ENCODE measurements at places on chromosomes 7 and 10.

GRCh38 chr10:51651063-51651462 lies 48.3 kb downstream of the CSTF2T start:
- no peak for DNase-seq

DNA sequence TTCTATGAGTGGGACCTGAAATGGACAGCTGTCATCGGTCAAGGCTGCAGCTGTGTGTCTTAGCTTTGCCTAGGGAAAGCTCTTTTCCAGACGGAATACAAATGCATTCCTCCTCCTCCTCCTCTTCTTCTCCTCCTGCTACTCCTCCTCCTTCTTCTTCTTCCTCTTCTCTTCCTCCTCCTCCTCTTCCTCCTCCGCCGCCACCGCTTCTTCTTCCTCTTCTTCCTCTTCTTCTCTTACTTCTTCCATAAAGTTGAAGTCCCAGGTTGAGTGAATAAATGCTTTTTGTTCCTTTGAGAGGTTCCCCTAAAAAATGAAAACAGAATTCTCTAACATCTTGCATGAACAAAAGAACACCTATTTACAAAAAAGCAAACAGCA lies 28.7 kb downstream of the KLF6 start:
- no peak for DNase-seq

GRCh38 chr10:48442090-48442808 lies 135.8 kb downstream of the MAPK8 start:
- DNase-seq, result no peak

- no peak for DNase-seq
These were observed 6.5 kb upstream of the OIT3 start for GRCh38 chr10:72887043-72887442.

DNA sequence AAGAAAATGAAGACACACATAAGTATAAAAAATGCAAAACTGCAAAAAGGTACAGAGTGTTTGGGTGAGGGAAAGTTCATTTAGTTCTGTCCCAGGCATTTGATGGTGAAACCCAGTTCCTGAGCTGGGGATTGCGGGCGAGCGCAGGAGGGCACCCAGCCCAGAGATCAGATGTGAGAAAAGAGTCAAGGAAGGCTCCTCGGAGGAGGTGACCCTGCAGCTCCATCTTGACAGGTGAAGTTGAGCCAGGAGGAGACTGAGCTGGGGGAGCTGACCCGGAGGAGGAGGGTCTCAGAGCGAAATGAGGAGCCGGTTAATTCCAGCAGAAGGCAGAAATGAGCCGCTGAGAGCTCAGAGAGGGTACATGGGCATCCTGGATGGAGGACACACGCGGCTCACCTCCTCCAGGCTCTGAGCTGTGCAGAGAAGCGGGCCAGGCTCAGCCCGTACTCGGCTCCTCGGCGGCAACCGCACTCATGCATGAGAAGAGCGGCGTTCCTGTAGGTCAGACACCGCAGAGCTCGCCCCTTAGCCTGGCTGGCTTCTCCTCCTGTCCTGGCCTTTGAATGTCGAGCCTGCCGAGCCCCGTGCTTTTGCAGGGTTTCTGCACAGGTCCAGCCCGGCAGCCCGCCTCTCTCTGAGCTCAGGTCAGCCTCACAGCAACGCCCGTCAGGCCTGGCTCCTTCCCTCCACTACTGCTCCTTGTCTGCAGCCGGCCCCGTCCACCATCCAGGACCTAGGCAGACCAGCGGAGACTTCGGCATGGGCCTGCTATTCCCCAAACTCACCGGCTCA lies 9.5 kb upstream of the RAMP3 start:
- no peak for DNase-seq

GRCh38 chr10:131685576-131685975 lies 215.2 kb upstream of the PPP2R2D start:
- no peak for DNase-seq

DNA sequence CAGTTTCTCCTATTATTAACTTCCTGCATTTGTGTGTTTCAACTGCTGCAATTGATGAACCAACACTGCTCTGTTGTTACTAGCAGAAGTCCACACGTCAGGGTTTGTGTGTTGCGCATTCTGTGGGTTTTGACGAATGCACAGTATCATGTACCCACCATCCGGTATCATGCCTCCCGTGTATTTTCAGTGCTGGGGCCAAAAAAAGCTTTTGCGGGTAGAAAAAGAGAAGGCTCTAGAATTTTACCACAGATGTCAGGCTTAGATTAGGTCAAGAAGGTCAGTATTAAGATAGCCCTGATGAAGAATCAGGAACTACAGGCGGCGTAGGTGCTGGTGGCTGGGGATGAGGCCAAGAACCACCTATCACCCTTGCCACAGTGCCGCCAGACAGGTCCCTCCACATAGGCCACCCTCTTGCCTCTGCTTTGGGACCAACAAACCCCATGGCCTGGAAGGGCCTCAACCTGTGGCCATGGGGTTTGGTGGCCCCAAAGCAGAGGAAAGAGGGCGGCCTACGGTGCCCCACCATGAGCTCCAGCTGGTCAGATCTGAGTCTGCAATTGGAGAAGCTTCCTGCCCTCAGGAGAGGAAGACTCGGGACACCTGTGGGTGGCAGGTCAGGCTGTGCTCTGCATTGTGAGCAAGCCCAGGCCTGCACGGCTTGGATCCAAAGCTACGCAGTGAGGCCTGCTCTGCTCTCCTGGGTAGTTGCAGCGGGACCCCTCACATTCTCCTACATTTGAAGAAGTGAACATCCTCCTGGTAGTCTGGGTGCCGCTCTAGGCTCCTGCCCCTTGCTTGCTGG lies 71.9 kb downstream of the MKI67 start:
- no peak for DNase-seq

DNA sequence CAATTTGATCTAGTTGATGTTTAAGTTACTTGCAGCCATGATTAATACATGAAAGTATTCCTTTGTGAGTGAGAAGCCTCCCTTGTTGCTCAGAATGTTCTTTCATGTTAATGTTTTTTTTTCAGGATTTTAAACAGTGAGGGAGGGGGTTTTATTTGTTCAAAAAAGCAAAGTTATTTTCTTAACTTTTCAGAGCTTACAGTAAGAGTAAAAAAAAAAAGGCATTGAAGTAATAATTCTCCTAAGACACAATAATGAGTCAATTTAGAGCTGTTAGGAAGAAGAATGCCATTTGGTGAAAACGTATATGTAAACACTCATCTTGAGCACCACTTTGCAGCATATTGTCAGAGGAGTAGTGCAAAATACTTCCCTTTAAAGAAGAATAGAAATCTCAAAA lies 105.8 kb downstream of the SEMA3A start:
- DNase-seq, result no peak

- no peak for DNase-seq
These were observed 1.6 kb downstream of the MEOX2 start for GRCh38 chr7:15684871-15685270.

DNA sequence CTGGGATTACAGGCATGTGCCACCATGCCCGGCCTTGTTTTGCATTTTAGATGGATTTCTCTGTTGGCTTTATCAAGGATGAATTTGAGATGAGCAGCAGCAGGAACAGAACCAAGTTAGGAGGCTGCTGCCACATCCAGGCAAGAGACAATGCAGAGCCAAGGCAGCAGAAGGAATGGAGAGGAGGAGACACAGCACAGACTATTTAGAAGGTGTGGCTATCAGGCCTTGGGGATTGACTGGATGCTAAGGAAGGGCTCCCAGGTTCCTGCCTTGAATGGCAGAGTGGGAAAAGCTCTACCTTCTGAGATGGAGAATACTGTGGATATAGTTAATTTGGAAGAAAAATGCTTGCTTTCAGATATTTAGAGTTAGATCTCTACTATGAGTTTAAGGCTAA lies 484.7 kb upstream of the C7orf33 start:
- no peak for DNase-seq

- DNase-seq, result no peak
These were observed 90.0 kb downstream of the GSAP start for GRCh38 chr7:77326131-77326530.

DNA sequence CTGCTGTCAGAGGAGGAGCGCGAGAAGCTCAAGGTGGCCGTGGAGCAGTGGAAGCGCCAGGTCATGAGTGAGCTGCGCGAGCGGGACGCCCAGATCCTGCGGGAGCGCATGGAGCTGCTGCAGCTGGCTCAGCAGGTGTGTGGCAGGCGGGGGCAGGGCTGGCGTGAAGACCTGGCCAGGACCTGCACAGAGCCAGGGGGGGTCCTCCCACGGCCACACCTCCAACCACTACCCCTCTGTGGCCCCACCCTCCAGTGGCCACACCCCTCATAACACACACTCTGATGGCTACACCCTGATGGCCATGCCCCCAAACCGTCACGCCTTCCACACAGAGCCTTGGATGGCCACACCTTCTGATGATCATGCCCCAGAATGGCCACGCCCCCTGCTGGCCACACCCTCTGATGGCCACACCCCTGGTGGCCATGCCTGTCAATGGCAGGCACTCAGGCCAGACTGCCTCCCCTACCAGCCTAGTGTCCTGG lies 23.4 kb upstream of the DPYSL4 start:
- no peak for DNase-seq

GRCh38 chr7:42843205-42843800 lies 68.6 kb downstream of the C7orf25 start:
- DNase-seq, result no peak

GRCh38 chr7:83478616-83479015 lies 170.3 kb downstream of the SEMA3E start:
- DNase-seq, result no peak

- no peak for DNase-seq
These were observed 221.4 kb downstream of the MTERF1 start for GRCh38 chr7:91659096-91659495.

DNA sequence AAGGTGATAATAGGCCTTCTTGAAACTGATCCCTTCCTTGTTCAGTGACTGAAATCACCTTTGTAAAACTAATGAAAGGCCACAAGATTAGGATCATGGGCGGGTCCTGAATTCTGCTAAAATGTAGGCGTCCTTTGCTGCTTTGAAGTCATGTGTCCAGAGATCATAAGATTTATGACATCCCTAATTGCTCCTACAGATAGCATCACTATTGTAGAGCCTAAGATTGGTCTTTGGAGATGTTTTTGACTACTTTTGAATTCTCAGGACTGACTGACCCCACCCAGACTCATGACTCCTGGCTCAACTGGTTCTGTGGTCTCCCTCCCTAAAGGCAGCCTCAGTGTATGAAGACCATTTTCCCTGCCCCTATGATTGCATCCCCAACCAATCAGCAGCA lies 322.6 kb upstream of the SEMA3D start:
- DNase-seq, result no peak

GRCh38 chr10:89575031-89575430 lies 39.6 kb upstream of the SLC16A12 start:
- DNase-seq, result no peak

GRCh38 chr7:134844200-134844599 lies 64.8 kb downstream of the CALD1 start:
- DNase-seq, result no peak

DNA sequence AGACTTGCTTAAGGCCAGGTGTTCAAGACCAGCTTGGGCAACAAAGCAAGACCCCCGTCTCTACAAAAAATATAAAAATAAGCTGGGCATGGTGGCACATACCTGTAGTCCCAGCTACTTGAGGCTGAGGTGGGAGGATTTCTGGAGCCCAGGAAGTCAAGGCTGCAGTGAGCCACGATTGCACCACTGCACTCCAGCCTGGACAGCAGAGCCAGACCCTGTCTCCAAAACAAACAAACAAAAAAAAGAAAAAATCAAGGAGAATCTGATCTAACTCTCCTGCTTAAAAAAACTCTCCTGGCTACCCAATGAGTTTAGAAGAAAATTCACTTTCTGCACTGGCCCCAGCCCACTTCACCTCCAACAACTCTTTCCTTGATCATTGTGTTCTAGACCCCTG lies 1.9 kb upstream of the KPNA7 start:
- no peak for DNase-seq

DNA sequence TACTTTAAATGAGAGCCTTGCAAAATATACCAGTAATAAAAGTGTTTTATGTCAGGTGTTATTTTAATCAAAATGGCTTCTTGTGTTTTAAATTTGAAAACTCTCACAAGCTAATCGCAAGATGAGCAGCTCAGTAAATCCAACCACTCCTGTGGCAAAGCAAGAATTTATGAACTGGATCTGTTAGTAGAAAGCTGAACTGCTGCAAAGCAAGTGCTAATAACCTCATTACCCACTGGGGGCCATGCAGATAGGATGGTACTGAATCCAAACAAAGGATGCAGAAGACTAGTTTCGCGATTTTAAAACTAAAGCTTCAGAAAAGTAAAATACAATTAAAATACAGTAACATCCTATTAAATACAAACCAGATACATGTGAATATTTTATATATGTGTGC lies 468.0 kb downstream of the PARD3 start:
- no peak for DNase-seq

DNA sequence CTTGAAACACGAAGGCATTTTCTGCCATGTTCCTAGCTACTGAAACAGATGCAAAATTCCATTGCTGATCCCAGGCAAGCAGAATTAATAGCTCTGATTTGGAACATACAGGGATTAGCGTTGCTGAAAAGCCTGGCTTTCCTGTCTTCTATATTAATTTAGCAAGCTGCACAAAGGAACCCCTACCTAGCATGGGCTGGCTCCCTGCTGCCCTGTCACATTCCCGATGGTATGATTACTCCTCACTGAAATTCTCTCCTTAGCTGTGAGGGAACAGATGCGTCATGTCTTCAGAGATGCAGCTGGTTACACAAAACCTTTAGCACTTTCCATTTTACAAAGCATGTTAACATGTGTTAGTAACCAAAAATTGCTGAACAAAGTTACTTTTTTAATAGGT lies 878.9 kb downstream of the TYW1 start:
- no peak for DNase-seq

DNA sequence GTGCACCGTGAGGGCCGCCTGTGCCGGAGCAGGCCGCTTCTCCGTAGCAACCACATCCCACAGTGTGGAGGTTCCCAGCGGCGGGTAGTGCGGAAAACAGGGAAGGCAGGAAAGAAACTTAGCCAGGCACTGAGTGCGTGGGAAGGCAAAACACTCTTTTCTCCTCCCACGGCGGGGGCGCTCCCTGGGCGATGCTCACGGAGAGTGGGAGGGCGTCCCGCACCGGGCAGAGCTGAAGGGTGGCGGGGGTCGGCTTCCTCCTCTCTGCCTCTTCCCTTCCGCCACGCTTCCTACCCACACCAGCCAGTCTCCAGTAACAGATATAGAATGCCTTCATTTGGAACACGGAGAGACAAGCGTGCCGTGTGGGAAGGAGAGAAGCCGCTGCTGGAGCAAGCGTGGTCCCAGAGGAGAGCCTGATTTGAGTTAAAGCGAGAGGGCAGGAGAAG lies 252.5 kb downstream of the PAXIP1 start:
- no peak for DNase-seq

All from stimulated activated CD8-positive, alpha-beta memory T cell treated with anti-CD3 and anti-CD28 coated beads, Interleukin-2, amount 100 ng/mL, for 1 hour (primary cell).